ENCODE measurements at places on chromosomes 6 and 20.

DNA sequence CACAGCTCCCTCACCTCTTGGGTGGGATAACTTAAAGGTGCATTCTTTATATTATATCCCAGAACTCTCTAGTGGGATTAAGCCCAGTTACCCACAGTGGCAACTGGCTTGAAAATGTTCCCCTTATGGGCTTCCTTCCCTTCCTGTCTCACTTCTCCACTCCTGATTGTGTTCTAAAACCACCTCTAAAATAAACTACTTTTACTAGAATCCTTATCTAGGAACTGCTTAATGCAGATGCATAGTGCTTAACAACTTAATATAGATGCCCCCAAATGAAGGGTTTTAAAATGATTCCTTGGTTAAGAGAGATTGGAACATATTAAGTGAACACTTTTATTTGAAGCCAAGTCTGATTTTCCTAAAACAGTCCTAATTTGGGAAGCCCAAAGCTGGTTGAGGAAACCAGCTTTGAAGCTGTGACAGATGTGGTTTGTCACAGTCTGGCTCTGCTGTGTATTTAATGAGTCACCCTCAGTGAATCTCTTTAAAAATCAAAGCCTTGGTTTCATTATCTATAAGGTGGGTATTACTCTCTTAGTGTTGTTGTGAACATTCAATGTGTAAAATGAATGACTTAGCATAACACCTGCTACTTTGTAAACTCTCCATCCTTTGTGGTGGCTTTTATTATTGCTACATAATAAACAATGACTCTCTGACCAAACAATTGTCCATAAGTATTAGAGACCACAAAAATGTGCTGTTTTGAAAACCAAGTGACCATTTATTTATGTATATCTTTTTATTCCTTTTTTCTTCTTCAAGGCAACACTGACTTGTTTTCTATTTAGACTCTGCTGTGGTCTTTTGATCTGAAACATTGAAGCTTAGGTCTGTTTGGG, 24.4 kb downstream of the PLCB1 start:
- H3K27me3 ChIP-seq = peaks cover 2% of the 10 kb centered on the region
- peaks cover 4% of the 10 kb centered on the region for H3K36me3 ChIP-seq
- H3K4me1 ChIP-seq = peaks cover 25% of the 10 kb centered on the region
- no peak overlapping the region for H3K4me3 ChIP-seq
- no peak overlapping the region for H3K27ac ChIP-seq

DNA sequence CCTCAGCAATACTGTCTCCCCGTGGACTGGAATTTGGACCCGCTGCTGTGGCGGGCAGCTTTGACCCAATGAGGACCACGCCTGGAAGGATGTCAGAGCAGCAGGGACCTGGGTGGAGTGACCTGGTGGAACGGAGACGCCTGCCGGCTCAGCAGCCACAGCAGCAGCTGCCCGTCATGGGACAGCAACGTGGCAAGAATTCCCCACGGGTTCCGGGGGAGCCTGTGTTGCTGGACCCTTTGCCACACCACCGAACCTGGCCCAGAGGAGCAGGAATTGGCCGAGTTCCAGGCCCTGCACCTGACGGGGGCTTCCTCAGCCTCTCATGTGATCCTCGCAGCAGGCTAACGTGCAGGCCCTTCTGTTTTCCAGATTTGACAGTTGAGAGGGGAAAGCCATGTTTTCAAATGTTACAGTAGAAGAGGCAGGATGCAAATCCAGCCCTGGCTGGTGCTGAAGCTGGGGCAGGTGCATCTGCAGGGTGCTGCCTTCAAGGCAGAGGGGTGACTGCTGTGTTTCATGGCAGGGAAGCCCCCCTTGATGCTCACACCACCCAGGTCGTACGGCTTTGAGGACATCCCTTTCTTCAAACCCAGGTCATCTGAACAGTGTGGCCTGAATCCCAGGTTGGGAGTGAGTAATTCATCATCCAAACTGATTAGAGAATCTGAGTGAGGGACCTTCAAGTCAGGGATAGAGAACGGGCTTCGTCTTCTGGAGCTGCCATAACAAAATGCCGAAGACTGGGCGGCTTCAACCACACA, 93.4 kb downstream of the THBS2 start:
- no peak overlapping the region for H3K27ac ChIP-seq
- no peaks in the 10 kb centered on the region for H3K27me3 ChIP-seq
- no peaks in the 10 kb centered on the region for H3K4me1 ChIP-seq
- no peak for DNase-seq

DNA sequence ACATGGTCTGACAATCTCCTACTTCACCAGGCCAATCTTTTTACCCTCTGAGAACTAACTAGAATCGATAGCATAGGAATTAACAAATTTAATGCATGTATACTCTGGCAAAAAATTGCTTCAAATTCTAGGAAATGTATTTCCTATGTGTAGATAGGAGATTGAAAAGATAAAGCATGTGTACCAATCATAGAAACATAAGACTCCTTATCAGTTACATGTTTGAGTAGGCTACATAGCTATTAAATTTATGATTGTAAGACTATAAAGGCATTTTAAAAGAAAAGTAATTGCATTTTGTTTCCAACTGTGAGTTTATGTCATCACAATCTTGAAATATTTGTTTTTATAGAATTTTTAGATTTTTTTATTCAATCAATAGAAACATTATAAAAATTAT, 196.6 kb upstream of the HEY2 start:
- no peak for DNase-seq
- no peaks in the 10 kb centered on the region for H3K27me3 ChIP-seq
- H3K36me3 ChIP-seq = no peaks in the 10 kb centered on the region
- H3K4me1 ChIP-seq = no peaks in the 10 kb centered on the region

GRCh38 chr6:74366634-74367033, 670.6 kb downstream of the CD109 start:
- no peak overlapping the region for H3K27ac ChIP-seq
- no peak for DNase-seq
- H3K27me3 ChIP-seq = no peaks in the 10 kb centered on the region
- H3K4me3 ChIP-seq = no peak overlapping the region

DNA sequence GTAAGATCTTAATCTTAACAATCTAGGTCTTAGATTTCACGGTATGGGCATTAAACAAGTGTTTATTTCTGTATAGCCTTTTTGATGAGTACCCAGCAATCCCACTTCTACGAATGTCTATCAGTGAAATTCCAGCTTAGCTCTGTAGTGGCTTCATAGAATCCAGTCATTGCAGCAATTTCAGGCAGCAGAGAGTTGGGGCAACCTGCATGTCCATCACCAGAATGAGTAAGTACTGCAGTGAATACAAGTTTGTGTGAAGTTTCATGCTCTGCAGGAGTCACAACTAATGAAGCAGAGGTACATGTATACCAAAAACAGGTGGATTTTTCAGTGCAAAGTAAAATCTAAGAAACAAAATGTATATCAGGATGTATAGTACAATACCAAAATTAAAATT, 151.7 kb downstream of the OR2B2 start:
- no peak for DNase-seq
- peaks cover 3% of the 10 kb centered on the region for H3K27me3 ChIP-seq
- no peaks in the 10 kb centered on the region for H3K36me3 ChIP-seq
- no peak overlapping the region for H3K4me3 ChIP-seq

DNA sequence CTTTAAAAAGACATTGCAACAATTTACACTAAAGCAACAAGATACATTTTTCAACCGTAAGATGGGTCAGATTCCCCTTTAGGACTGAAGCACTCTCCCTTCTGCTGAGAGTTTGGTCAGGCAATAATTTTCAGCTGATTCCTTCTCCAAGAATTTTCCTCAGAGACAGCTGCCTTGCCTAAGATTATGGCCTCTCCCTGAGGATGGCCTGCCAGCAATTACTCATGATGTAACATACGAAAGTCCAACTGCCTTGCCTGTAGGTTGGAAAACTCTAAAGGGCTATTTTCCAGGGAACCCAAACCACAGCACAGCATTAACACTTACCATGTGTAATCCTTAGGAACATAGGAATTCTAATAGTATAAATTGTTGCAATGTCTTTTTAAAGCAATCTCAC, 229.1 kb upstream of the FLRT3 start:
- no peak for DNase-seq
- H3K27me3 ChIP-seq = no peaks in the 10 kb centered on the region
- H3K27ac ChIP-seq = no peak overlapping the region
- no peaks in the 10 kb centered on the region for H3K4me1 ChIP-seq
